NCI-H1092 (cell line): ENCODE measurements at places on chromosomes 12 and 14.

DNA sequence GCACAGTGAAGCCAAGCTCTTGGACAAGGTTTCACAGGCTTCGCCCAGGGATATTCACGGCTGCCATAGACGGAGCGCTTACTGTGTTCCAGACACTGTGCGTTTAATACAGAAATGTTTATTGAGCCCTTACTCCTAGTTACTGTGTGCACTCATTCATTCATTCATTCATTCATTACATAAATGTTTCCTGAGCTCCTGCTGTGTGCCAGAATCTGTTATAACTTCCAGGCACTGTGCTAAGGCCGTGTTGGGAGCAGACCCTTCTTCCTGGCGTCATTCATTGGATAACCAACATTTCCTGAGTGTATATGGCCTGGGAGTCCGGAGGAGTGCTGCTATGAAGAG, 760 bp upstream of the MED13L start:
- DNase-seq = no peak

- no peak for DNase-seq
These were observed 5.8 kb upstream of the PPP2R5C start for GRCh38 chr14:101755591-101756324.

DNA sequence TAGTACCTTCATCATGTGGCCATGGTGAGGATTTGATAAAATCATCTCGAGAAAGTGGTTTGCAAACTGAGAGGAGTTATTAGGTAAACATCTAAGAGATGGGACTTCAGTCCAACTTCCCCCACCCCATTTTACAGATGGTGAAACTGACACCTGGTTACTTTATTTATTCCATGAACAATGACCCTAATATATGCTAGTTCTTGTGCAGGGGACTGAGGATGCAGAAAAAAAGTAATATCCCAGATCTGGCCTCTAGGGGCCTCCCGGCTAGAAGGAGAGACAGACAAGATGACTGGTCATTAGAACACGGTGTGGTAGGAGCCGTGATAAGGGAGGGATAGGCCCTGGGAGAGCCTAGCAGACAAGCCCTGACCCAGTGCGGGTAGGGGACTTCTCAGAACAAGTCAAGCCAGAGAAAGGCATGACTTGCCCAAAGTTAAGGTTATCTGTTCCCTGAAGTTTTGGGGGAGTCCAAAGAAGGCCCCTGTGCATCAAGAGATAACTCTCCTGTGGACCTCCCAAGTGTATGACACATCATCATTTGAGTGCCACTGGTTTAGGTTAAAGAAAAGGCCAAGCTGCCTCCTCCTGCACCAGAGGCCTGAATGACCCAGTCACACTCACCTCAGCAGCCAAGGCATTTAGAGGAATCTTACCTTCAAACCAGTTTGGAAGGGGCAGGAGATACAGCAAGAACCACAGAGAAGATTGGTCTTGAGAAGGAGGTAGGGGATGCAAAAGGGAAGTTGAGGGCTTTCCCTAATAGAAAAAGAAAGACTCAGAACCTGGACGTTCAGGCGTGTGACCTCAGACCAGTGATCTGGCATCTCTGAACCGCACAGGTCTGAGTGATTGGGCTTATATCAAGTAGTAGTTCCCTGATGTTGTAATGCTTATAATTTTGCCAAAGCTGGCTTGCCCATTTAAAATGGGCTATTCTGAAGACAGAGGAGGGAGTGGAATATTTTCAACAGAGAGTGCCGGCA, 1.6 kb downstream of the CMKLR1 start:
- peak; percentile 1 for DNase-seq

GRCh38 chr14:22872033-22872832, 693 bp downstream of the LRP10 start:
- DNase-seq = peak; percentile 56
